ENCODE measurements at places on chromosomes 1 and 21.

GRCh38 chr1:53460666-53461322 is 1.6 kb downstream of the DMRTB1 start:
- no peaks in the 10 kb centered on the region for H3K36me3 ChIP-seq
- H3K27me3 ChIP-seq, result peaks cover 2% of the 10 kb centered on the region
- H3K27ac ChIP-seq, result no peak overlapping the region
- H3K4me1 ChIP-seq, result no peaks in the 10 kb centered on the region
- no peak overlapping the region for H3K4me3 ChIP-seq

GRCh38 chr1:223034270-223034798 is 108.7 kb downstream of the TLR5 start:
- H3K36me3 ChIP-seq, result no peaks in the 10 kb centered on the region
- no peak overlapping the region for H3K27ac ChIP-seq
- H3K4me3 ChIP-seq, result no peak overlapping the region
- H3K4me1 ChIP-seq, result peaks cover 3% of the 10 kb centered on the region

DNA sequence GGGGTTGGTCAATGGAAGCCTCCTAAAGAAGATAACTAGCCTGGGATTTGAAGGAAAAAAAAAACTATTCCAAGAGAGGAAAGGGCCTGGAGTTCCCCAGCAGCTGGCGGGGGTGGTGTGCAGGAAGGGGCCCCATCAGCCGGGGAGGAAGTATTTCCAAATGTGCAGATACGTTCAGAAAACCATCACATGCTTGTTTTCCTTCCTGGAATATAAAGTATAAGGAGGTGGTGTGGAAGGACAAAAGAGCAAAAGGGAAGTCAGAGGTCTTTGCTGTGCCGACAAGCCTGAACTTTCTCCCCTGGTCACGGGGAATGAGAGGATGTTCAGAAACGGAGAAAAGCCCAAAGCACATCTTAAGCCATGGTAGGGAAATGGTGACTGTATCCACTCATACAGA is 72.0 kb upstream of the BACE2 start:
- peaks cover 15% of the 10 kb centered on the region for H3K27me3 ChIP-seq
- DNase-seq, result no peak
- H3K36me3 ChIP-seq, result no peaks in the 10 kb centered on the region
- H3K4me3 ChIP-seq, result no peak overlapping the region
- no peaks in the 10 kb centered on the region for H3K4me1 ChIP-seq
- H3K27ac ChIP-seq, result no peak overlapping the region

DNA sequence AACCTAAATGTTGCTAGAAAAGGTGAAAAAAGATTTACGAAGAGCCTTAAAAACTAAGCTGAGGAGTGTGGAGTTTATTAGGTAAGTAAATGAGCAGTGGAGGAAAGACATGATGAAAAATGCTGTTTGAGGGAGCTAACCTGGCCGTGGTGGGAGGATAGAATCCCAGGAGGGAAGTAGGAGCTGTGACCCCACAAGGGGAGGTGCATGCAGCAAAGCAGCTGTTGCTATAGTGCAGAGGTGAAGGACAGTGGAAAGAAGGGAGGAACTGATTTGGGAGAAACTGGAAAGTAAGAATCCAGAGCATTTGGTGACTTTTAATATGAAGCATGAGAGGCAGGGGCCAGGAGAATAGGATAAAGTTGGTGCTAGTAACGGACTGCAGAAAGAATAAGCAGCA is 271.7 kb upstream of the ADGRL2 start:
- no peak for DNase-seq
- no peaks in the 10 kb centered on the region for H3K36me3 ChIP-seq
- H3K27me3 ChIP-seq, result no peaks in the 10 kb centered on the region
- no peaks in the 10 kb centered on the region for H3K4me1 ChIP-seq
- no peak overlapping the region for H3K27ac ChIP-seq

- H3K4me3 ChIP-seq, result peak within 1 kb of the TSS; percentile 98
- H3K27ac ChIP-seq, result peak within 1 kb of the TSS; percentile 97
- DNase-seq, result peak; percentile 39
- H3K4me1 ChIP-seq, result peaks cover 50% of the 10 kb centered on the region
These were observed at the start of gene MLLT11 for GRCh38 chr1:151060007-151060656. MLLT11 (plus strand) TSS chr1:151060397; CDS start chr1:151067225, 6,828 bp downstream.

- H3K4me3 ChIP-seq, result no peak overlapping the region
- peaks cover 8% of the 10 kb centered on the region for H3K27me3 ChIP-seq
- peak overlapping the region; percentile 61 for H3K27ac ChIP-seq
- no peak for DNase-seq
These were observed 90.8 kb upstream of the TMPRSS2 start for GRCh38 chr21:41598561-41599431.
